ENCODE measurements at places on chromosomes 5 and 9.

DNA sequence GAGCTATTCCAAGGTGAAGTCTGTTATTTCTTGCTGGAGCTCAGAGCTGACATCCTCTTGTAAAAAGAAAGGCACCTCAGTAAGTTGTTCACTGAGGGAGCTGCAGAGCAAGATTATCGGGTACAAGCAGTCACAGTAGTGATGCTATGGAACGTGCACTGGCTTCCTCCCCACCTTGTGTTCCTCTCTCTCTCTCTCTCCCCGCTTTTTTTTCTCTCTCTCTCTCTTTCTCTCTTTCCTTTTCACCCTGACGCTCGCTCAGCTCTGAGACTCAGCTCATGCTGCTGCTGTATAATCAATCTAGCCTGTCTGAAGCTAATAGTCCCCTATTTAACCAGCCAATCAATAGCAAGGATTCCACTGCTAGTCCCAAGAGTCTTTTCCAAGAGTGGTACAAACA, 587.6 kb upstream of the CDH18 start:
- no peak for DNase-seq

DNA sequence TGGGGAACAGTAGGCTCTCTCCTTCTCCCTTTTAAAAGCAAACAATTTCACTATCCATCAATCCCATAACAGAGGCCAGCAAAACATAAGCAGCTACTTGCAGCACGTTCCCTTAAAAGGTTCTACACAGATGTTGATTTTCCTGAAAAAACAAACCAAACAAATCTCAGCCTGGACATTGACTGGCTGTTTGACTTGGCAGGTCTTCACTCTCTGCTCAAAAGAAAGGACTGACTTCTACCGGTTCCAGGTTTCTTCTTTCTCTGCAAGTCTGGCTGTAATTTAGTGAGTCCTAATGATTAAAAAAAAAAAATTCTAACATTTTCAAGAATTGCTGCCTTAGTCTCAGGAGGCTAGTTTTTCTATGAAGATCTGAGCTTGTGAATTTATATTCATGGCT, 203.1 kb upstream of the EFNA5 start:
- no peak for DNase-seq

DNA sequence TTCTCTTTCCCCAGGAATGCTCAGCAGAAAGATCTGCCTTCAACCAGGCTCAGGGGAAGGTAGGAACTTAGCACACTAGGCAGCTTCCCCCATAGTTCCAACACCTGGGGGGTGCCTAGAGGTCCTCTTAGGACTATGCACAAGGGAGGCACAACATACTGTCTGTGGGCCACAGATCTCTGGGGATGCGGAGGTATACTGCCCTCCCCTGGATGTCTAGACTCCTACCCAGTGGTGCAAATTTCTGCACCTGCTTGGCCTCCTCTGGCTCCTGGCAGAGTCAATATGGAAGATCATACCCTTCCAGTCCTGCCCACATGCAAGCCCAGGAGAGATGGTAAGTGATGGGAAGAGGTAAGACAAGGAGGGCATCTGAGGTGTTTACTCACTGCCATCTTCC, 247.5 kb upstream of the DAPK1 start:
- no peak for DNase-seq

DNA sequence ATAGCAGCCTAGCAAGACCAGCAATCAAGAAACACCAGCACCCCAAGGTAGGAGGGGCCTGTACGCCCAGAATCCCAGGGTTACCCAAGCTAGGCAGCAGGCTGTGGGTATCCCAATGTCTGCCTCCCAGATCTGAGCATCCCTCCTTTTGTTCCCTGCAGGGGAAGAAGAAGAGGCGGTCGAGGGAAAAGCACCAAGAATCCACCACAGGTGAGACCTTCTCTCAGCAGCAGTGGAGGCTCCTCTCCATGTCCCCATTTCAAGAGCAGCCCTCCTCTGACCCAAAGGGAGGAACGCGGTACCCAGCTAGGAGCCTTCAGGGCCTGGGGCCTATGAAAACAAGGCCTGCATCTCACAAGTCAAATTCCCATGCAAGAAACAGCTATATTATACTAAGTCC, 28.9 kb downstream of the TCF7 start:
- no peak for DNase-seq

- no peak for DNase-seq
Measured at GRCh38 chr9:2032234-2032633, 17.1 kb downstream of the SMARCA2 start.

Data from H54 (cell line).